ENCODE measurements at places on chromosomes 1 and 21.

- no peak for DNase-seq
Measured at GRCh38 chr1:231540847-231541246, 12.4 kb downstream of the TSNAX start.

GRCh38 chr1:200041337-200042118, 14.0 kb downstream of the NR5A2 start:
- DNase-seq: no peak

DNA sequence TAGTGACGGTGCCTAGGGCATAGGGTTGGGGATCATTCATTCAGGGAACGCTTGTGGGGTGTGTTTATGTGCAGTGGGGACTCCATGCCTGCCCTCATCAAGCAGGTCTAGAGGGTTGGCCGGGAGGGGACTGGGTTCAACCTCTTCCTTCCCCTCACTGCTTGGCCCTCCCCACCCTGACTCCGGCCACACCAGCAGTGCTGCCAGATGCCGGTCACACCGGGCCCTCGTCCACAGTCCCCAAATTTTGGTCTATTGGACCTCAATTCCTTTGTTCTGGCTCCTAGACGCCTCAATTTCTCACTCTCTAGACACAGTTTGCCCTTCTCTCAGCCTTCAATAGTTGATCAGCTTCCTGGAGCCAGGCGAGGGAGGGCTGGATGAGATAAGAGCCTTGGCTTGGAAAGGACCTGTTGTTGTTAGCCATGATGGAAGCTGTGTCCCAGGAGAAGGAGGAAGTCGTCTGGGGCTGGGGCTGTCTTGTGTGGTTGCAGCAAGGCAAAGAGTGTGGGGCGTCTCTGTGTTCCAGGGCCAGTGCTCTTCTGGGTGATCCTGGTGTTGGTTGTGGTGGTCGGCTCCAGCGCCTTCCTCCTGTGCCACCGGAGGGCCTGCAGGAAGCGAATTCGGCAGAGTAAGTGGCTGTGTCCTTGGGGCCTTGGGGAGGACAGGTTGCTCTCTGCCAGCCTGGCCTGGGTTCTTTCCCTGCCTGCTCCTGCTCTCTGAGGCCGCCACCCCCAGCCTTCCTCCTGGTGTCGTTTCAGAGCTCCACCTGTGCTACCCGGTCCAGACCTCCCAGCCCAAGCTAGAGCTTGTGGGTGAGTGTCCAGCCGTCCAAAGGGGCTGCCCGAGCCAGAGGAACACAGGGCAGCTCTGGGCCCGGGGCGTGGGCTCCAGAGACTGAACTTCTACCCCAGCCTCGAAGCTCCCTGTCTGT, 41.1 kb upstream of the TNFRSF1B start:
- no peak for DNase-seq

- DNase-seq: no peak
Measured at GRCh38 chr1:246856371-246856770, 75.4 kb downstream of the AHCTF1 start.

DNA sequence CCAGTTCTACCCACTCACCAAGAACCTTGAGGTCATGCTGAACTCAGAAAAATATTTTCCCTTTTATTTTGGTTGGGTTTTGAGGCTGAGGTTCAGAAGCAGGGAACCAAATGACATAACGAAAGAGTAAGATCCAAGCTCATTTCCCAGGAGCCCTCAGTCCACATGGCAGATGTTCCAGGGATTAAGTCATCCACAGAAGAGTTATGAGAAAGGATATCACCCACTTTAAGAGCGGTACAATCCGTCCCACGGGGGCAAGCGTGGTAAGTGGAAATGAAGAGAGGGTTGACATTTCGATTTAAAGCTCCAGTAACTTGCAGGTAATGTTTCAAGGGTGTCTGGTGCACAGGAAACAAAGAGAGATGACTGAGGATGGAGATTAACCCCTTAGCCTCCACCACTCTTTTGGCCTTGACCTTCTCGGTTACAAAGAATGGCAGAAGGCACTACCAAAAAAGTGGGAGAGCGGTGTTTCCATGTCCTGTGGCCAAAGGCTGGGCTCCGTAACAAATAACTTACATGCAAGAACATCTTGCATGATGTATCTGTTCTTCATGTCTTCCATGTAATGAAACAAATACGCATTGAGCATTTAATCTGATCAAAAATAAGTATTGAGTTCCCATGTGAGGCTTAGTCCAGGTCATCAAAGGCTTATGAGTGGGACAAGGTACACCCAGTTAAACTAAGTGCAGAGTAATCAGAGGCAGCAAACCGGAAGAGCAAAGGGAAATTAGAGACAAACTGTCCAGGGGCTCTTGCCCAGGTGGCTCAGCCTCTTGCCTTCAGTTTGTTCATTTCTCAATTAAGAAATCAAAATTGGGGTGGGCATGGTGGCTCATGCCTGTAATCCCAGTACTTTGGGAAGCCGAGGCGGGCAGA, 241.4 kb downstream of the TOMM20 start:
- DNase-seq: no peak

- no peak for DNase-seq
Measured at GRCh38 chr1:63743781-63744180, 30.0 kb upstream of the ROR1 start.

DNA sequence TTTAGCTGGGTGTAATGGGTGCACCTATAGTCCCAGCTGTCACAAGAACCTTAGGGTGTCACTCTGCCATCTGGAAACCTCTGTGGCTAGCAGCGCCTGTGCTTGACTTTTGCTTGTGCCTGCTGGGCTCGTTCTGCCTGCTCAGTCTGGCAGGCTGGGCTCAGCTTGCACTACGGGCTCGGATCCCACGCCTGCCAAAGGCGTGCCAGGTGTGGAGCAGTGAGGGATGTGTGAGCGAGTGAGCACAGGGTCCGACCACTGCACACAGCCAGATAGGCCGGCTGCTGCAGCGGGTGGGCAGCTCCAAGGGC, 2.8 kb upstream of the LSM10 start:
- DNase-seq: no peak

DNA sequence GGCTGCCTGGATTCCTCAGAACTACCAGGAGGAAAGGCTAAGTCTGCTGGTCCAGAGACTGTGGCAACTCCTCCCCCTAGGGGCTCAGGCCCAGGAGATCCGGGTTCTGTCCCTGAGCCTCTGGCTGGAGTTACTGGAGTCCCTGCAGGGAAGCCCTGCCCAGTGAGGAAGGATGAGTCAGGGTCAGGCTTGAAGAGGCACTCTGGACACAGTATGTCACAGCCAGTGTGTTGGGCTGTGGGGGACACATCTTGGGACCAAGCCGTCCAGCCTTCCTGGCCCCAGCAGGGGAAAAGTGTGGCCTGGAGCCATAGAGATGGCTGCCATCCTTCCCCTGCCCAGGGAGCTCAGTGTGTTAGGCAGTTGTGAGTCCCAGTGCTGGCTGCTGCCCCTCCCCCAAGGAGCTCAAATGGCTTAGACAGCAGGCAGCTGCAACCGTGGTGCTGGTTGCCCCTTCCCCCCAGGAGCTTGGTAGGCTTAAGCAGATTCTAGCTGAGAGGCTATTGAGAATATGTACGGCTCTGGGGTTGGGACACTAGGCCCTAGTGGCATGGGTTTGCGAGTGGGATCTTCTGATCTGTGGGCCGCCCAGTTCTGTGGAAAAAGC, 28.2 kb upstream of the RABGAP1L start:
- no peak for DNase-seq

DNA sequence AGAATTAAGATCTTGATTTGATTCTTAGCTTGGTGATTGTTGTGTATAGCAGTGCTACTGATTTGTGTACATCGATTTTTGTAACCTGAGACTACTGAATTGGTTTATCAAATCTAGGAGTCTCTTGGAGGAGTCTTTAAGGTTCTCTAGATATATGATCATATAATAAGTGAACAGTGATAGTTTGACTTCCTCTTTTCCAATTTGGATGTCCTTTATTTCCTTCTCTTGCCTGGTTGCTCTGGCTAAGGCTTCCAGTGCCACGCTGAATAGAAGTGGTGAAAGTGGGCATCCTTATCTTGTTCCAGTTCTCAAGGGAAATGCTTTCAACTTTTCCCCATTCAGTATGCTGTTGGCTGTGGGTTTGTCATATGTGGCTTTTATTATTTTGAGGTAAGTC, 61.5 kb upstream of the LYST start:
- no peak for DNase-seq

- DNase-seq: no peak
Measured at GRCh38 chr1:84450910-84451309, 28.2 kb upstream of the RPF1 start.

GRCh38 chr1:185573677-185574076, 160.5 kb upstream of the HMCN1 start:
- no peak for DNase-seq

DNA sequence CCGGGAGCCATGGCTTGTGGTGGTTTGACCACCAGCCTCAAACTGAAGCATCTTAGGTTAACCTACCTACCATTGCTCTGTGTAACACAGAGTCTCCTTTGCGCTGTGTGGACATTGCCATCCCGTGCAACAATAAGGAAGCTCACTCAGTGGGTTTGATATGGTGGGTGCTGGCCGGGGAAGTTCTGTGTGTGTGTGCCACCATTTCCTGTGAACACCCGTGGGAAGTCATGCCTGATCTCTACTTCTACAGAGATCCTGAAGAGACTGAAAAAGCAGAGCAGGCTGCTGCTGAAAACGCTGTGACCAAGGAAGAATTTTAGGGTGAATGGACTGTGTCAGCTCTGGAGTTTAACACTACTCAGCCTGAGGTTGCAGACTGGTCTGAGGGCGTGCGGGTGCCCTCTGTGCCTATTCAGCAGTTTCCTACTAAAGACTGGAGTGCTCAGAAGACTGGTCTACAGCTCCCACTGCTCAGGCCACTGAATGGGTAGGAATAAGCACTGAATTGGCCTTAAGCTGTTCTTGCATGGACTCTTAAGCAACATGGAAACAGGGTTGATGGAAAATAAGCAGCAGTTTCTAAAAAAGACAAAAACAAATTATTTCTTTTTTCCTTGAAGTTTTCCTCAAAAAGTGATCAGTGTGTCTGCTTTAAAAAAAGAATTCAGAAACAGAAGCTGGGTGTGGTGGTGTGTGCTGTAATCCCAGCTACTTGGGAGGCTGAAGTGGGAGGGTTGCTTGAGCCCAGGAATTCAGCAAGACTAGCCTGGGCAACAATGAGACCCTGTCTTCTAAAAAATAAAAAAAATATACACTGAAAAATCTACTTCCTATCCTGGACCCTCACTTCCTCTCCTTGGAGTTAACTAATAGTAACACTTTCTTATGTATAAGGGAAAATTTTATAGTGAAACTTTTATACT, 14.6 kb downstream of the CEP350 start:
- DNase-seq: no peak

DNA sequence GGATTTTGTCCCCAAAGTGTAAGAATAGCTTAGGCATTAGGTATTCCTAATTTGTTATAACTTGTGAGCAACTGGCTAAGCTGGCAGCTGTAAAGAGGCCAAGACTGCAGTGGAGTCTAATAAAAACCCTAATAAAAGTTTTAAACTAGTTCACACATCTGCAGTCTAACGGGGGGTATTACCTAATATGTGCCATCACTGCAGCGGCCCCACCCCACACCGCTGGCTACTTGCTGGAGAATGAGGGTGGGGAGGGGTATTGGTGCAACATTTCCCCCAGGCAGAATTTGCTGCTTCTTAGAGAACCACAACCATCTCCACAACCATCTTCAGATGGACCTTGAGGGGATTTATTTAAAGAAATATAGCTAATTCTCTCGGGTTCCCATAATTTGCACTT, 135.0 kb downstream of the ZC3H11B start:
- DNase-seq: no peak

DNA sequence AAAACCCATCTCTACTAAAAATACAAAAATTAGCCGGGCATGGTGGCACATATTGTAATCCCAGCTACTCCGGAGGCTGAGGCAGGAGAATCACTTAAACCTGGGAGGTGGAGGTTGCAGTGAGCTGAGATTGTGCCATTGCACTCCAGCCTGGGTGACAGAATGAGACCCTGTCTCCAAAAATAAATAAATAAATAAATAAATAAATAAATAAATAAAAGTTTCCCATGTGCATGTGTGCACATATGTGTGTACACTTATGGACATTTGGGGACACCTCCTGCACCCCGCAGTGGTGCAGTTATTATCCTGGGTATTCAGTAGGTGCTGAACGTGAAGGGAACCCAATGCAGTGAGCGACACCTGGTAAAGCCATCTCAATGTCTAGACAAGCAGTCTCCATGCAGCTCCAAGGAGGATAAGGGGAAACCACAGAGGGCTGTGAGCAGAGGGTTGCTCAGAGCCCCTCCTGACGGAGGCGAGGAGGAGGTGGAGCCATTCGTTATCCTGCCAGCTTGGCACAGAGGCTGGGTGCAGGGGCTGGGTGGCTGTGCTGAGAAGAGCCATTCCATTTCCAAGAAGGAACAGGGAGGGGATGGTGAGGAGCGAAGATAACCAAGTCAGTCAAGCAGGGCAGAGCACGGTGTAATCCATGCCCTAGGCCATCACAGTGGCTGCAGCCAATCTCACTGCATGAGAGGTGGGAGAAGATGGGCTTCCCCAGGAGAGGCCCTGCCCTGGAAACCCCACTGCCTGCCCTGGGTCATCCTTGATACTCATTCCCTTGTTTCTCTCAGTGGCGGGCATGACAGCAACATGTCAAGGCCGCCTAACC, 25.6 kb downstream of the UBIAD1 start:
- no peak for DNase-seq
